ENCODE measurements at places on chromosomes 6 and 20.

DNA sequence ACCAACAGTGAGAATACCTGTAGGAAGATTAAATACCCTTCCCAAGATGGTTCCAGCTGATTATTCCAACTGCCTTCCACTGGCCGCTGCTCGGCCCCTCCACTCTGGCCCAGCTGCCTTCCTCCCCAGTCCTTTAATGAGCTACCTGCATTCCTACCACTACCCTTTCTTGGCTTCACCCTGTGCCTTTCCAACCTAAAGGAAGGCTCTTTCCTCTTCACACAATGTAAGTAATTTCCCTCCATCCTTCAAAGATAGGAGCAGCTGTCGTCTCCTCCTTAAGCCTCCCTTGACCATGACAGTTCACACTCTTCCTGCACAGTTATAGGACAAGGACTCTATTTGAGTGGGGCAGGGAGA is 16.2 kb upstream of the SNX9 start:
- DNase-seq: no peak

- no peak for DNase-seq
Observed at GRCh38 chr6:20334962-20335361, 66.7 kb upstream of the E2F3 start.

DNA sequence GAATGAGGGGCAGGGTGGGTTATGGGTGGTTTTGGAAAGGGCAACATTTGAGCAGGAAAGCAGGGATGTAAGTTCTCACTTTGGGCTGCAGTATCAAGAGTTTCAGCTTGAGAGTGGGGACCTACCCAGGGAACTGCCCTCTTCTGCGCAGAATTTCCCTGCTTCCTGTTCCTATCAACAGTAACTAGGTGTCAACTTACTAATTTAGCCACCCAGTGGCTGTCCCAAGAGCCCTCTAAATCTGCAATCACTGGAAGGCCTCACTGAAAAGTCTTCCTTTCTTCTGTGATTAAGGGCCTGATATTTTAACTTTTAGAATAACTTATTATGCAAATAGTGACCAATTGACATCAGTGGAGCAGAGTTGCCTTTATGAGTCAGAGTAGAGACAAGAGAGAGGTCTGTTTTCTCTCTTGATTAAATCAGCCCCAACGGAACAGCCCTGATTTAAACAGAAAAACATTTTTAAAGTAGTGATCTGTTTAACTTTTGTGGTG is 118.2 kb upstream of the RIPOR2 start:
- no peak for DNase-seq

- DNase-seq: no peak
Observed at GRCh38 chr6:8315154-8315553, 120.2 kb downstream of the SLC35B3 start.

GRCh38 chr6:4879741-4880275 is 103.6 kb downstream of the CDYL start:
- no peak for DNase-seq

DNA sequence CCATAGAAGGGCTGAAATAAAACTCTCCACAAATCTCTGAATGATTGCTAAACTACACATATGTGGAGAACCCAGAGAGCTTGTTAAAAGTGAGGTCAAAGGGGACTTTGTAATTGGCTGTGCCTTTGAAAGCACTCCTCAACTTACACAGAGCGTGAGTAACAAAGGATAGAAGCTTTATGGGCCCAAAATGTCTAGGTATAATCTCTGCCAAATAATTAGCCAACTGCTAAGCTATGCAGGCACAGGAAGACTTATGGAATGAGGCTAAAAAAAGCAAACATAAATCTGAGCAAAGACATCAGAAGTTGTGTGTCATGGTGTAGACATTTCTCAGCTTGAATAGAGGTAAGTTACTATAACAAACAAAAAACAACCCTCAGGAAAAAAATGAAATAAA is 23.3 kb upstream of the UST start:
- DNase-seq: no peak

GRCh38 chr20:32962053-32962452 is 42.2 kb downstream of the SUN5 start:
- DNase-seq: no peak

DNA sequence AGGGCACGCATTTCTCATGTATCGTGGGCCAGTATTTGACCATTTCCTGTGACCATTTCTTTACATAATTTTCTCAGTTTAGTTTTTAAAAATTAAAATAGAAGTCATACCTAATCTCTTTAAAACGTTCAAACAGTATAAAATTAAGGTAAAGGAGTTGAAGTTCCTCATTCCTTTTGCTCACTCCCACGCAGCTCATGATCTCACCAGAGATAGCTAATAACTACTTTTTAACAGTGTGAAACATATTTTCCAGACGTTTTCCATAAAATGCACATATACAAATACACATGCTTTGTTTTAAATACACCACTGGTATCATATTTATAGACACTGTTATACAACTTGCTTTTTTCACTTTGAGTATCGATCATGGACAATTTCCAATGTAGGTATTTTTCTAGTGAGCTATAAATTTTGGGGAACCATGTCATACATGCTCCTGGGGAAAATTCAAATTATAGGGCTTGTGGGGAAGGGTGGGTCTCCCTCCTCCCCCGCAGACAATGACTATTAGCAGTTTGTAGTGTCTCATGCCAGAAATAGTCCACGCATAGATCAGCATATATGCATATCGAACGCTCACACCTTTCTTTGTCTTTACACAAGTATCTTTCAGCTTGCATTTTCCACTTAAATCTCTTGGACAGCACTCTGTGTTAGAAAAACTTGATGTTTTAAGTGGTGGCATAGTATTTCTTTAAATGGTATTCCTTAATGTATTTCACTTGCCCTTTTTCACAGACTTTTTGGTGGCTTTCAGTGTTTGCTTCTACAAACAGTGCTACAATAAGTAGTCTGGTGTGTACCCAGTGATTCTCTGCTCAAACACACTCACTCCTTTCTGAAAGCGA is 145.5 kb upstream of the ZNF217 start:
- DNase-seq: no peak

- no peak for DNase-seq
Observed at GRCh38 chr6:143863771-143864170, 503 bp upstream of the ZC2HC1B start.

DNA sequence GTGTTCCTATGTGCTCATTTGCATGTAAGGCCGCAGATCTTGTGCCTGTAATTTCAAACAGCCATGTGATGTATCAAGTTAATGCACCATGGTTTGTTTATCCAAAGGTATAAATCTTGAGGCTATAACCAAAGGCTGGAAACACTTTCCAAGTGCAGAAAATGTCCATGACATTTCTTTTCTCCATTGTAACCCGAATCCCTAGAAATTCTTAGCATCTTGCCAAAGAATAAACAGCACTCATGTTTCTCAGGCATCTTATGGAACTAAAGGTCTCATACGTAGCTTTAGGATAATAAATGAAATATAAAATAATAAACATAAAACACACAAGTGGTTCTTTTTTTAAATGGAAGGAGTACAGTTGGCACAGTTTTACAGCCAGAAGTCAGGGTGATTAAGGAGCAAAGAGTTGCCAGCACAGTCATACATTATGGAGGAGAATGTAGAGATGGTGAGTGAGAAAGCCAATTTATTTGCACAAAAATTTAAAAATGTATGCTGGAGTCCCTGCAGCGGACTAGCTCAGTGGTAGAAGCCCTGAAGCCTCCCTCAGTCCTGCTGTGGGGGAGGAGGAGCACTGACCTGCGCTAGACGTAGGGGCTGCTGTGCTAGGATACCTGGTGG is 18.0 kb downstream of the CDH26 start:
- no peak for DNase-seq
